Endothelial cell (in vitro differentiated cells): ENCODE measurements at places on chromosomes 2 and 18.

- DNase-seq: peak; percentile 51
These were observed 84.6 kb downstream of the FAM210A start for GRCh38 chr18:13641551-13642439.

DNA sequence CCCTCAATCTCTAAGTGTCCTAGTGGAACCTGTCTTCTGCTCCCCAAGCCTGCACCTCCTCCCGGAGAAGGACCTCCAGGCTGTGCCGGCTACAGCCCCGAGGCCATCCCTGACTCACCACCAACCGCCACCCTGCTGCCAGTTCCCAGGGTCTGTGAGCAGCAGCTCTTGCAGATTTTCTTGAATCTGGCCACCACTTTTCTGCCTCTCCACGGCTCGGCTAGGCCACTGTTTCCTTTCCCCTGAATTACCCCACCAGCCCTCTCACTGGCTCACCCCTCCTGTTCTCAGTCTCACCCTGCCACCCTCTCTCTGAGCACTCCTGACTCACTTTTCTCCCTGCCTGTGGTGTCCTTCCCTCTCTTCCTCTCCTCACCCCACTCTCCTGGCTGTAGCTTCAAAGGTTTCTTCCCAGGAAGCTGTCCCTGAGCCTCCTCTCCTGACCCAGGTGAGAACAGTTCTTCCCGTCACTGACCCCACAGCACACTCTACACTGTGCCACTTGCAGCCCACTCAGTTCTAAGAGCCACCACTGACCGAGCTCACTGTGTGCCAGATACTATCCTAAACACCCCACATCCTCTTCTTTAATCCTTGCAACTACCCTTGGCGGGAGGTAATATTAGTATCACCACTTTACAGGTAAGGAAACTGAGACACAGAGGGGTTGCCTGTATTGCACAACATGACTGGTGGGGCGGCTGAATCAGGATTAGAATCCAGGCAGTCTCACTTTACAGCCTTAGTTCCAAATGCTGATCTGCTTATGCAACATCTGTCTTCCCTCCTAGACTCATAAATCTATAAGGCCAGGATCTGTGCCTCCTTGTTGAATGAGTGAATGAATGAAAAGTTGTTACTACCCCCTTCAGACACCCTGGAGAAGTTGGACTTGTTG lies 111.6 kb downstream of the SMAD7 start:
- DNase-seq: no peak

DNA sequence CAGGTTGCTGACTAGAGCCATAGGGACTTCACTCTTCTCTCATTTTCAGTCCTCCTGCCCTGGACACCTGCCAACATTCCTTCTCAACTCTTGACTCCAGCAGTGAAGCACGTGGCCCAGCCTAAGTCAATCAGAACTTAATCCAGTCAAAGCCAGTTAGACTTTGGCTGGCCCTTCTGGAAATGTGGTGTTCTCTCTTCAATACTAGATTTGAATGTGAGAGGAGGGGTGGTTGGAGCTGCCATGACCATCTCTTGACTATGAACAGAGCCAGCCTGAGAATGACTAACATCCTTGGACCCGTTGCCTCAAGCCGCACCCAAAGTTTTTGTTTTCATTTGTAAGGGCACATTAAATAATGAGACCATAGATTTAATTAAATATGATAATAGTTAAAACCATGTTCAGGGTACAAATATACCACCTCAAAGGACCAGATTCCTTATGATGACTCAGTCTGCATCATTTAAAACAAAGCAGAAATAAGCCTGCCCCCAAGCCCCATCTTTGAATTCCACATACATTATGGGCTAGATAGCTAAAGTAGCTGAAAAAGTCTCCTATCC lies 49.7 kb upstream of the RASGRP3 start:
- no peak for DNase-seq

DNA sequence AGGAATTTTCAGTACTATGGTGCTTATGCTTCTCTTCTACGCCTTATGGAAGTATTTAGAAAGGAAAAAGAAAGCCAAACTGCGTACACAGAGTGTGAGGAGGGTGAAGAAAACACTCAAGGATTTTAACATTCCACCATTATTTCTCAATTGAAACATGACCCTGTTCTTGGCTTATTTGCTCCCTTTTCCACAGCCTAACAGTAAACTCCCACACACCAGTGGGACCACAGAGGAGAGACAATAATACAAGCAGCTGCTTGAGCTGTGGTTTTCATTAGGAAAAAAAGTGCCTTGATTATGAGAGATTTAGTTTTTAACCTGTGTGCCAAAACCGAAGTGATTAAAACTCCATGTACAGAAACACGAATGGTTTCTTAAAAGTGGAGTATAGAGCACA lies 134.3 kb downstream of the MEP1B start:
- DNase-seq: no peak

- no peak for DNase-seq
These were observed 8.8 kb upstream of the SNTG2 start for GRCh38 chr2:941871-942270.

GRCh38 chr2:152623076-152623740 lies 94.1 kb downstream of the PRPF40A start:
- no peak for DNase-seq
